ENCODE measurements at places on chromosomes 4 and X.

DNA sequence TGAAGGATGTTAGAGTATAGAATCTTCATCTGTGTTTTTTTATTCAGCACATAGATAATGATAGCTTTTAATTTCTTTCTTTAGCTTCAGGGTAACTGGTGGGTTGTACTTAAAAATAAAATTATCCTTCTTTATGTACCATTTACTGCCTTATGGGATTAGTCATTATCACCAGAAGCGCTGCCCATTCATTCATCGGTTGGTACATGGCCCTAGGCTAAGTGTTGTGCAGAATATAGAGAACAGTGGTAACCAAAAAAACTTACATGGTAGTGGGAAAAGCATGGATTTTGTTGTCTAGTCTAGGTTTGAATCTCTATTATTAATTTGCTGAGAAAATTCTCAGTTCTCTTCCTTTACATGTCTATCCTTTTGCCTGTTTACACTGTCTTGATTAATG is 43.5 kb upstream of the PDE5A start:
- DNase-seq = no peak

DNA sequence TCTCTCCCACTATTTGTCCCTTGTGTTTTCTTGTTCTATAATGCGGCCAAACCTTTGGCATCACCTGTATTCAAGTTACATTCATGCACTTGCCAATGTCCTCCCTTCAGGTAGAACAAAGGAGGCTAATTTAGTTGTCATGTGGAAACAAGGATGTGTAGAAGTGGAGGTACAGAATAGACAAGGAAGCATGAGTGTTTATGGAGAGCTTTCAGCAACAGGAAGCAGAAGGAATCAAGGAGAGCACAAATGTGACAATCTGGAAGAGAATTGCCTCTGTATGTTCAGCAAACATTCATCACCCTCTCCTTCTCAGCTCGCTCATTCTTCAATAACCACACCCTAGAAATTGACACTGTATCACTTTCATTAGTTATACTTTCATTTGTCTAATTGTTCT is 103.4 kb downstream of the SLC7A11 start:
- DNase-seq = no peak

DNA sequence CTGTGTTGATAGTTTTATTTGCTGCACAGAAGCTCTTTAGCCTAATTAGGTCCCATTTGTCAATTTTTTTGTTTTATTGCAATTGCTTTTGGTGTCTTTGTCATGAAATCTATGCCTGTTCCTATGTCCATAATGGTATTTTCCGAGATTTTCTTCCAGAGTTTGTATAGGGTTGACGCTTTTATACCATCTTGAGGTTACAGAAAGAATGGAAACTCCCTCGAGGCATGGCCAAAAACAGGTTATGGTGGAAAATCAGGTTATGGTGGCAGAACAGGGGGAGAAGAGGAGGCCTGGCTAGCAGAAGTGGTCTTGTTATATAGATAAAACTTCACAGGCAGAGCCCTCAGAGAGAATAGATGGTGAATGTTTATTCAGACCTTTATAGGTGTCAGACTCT is 21.6 kb downstream of the OPHN1 start:
- no peak for DNase-seq

- no peak for DNase-seq
Observed at GRCh38 chrX:23935106-23935505, 27.3 kb downstream of the CXorf58 start.

- DNase-seq = no peak
Observed at GRCh38 chrX:118666521-118666920, 60.9 kb upstream of the IL13RA1 start.

DNA sequence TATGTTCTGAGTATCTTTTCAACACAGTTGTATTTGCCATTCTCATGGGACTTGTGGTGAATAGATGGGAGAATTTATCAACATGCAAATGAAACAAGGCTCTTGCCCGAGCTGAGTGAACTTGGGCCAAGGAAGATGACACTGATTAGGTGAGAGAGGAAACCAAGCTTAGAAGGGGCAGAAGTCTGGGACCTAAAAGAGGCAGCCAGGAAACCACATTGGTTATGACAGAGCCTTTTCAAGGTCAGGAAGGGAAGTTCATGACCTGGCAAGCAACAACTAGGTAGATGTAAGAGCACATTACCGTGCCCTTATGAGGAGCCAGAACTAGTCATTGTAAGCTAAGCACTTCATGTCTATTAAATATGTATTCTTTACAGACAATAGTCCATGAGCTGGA is 590.3 kb downstream of the PACRGL start:
- DNase-seq = no peak

DNA sequence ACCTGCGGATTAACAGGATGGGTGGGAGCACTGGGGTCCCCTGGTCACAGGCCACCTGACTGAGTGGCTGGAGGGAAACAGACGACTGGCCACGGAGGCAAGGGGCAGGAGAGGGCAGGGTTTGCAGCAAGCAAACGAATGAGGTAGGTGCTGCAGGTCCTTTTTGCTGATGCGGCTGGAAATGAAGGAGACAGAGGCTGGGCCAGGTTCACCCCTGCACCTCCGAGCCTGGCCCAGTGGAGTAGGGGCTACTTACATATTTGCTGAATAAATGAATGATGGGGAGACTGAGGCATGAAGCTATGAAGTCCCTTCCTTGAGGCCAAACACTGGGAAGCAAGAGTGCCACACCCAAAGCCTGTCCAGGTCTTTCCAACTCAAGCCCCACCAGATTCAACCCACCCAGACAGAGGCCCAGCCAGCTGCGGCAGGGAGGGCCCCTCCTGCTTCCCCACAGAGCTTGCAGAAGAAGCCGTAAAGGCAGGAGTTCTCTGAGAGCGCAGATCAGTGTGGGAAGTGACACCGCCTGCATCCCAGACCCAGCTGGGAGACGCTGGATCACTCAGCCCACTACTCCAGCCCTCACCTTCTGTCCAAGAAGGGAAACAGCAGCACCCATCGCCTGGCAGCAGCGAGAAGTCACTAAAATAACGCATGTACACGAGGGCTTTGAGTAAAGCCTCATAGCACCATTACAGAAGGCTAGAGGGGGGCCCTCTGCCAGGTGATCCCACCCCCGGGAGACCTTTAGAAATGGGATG is 36.1 kb upstream of the C4orf50 start:
- DNase-seq = no peak

All from activated CD4-positive, alpha-beta T cell treated with anti-CD3 and anti-CD28 coated beads, Interleukin-2, Interleukin-6, amounts not matched to agents 100 ng/mL and 50 ng/mL, durations not matched to agents 16 hours and 8 hours (primary cell).